Fibroblast of skin of right quadriceps (primary cell): ENCODE measurements at places on chromosomes 5 and 9.

GRCh38 chr9:14326264-14326826 is 12.4 kb upstream of the NFIB start:
- peak; percentile 75 for DNase-seq

- no peak for DNase-seq
These were observed 40.7 kb upstream of the ATP6V1G1 start for GRCh38 chr9:114546851-114547250.

- peak; percentile 26 for DNase-seq
These were observed 2.2 kb upstream of the ELL2 start for GRCh38 chr5:95963650-95964410.

DNA sequence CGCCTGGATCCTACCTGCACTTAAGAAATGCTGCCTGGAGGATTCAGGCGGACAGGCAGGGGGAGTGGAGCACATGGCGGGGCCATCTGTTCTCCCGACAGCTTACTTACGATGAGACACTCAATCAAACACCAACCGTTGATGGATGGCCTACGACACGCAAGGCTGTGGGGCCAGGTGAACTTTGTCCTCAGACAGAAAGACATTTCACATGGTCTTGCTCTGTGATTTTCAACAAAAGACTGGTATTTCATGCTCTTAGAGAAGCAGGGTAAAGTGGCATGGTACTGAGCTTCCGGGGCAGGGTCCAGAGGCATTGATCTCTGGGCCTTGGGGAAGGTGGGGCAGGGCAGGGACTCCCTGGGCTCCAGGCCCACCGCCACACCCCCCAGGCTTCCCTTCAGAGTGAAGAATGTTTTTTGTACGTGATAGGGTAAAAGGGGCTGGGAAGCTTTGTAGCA is 9.1 kb upstream of the OLFM1 start:
- no peak for DNase-seq

DNA sequence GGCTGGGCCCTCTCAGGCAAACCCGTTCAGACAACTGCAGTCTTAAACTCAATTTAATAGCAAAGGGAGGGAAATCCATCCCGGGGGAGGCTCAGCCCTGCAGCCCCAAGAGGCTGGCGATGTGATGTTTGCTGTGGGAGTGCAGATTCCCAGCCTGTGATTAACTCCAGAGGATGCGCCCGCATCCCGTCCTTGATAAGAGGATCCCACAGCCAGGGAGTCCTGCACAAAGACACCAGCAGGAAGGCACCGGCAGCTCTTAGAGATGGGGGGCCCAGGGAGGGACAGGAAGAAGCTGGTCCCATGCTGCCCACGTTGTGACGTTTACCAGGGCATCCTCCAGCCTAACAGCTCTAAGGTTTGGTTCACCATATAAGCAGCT is 64.7 kb downstream of the MRPL36 start:
- no peak for DNase-seq

DNA sequence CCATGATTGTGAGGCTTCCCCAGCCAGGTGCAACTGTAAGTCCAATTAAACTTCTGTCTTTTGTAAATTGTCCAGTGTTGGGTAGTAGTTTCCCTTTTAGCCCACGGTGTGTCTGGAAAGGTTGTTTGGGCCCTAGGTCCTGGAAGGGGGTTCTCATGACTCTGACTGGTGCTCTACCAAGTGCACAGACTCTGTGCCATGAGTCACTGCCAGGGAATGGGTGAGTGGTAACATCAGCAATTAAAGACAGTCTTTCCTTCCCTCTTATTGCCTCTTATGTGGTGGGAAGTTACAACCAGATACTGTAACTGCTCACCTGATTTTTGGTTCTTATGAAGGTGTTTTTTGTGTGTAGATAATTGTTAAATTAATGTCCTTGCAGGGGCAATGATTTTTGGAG is 141.2 kb downstream of the PRDM9 start:
- DNase-seq: no peak

DNA sequence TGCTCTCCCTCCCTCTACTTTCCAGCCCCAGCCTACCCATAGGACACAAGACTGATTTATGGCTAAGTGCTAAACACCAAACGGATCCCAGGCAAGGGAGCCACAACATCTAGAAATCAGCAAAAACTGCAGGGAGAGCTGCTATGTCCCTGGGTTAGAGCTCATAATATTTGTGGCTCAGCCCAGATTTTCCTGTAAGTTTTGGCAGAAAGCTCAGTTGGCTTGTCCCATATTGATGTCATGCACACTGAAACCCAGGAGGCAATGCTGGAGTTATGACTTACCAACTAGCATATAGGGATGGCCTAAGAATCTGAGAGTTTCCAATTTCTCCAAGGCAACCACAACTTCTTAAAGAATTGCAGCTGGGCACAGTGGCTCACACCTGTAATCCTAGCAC is 44.7 kb upstream of the MYOT start:
- no peak for DNase-seq

- DNase-seq: no peak
These were observed 382.1 kb downstream of the CDH18 start for GRCh38 chr5:19605846-19606407.

GRCh38 chr9:15755660-15756059 is 202.8 kb downstream of the CCDC171 start:
- no peak for DNase-seq

DNA sequence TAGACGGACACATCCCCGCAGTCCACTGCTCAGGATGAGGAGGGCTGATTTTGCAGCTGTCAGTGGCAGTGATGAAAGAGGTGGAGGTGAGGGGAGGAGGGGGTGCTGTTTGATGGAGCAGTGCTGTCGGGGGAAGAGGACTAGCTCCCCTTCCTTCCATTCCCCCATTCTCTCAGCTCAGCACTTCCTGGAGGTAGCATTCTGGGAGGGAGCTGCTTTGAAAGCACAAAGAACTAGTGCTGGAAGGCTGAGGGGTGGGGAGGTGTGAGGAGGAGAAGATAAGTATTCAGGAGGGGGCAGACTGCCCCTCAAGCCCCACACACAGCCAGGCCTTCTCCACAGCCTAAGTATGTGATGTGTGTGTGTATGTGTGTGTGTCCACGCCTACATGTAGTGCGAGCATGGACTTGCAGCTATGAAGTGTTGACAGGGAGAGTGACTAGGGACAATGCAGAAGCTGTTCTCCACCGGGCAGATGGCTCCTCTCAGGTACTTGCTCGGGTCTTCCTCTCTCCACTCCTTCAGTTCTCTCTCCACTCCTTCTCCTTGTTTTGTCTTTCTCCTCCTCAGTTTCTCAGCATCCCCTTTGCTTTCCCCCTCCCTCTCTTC is 65.5 kb upstream of the HSPA9 start:
- DNase-seq: no peak

- DNase-seq: no peak
These were observed 30.8 kb downstream of the ADAMTSL1 start for GRCh38 chr9:18504707-18505106.

- peak; percentile 66 for DNase-seq
These were observed 198.3 kb downstream of the PLK2 start for GRCh38 chr5:58261605-58262004.

DNA sequence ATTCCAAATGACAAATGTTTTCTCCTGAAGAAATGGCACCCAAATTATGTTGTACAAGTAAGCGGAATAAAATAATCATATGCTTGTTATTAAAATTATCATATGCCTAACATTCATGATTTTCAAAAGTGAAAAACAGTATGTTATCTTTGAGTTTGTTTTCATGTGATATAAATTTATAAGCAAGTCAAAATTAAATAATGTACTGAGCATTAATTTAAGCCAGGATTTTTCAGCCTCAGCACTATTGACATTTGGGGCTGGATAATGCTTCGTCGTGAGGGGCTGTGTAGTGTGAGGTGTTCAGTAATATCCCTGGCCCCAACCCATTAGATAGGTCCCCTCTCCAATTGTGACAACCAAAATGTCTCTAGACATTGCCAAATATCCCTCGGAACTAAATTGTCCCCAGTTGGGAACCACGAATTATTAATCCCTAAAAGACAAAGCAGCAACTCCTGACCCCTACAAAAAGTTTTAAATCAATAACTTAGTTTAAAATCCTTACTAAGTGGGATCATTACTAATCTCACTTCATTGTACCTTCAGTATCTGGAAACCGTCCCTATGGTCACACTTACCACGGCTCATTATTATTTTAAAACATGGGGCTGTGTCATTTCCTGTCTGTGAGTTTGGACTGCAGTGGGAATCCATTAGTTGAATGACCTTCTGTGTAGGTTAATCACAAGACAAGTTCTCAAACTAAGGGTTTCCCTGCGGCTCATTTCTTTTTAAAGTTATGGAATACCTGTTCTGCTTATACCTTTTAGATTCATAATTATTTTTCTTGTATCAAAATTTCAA is 1.3 kb upstream of the NNT start:
- peak; percentile 24 for DNase-seq
